ENCODE measurements at places on chromosomes 7 and 10. TPM values are rescaled to one million over a fixed set of nuclear protein-coding genes. Genes with fewer than 3 reads are reported as not detected.

NKX2-3 gene
- total RNA-seq = not detected

PON2 gene
- 46.8 TPM for total RNA-seq

FKBP6 gene
- not detected for total RNA-seq

PFKFB3 gene
- 34.1 TPM for total RNA-seq

FRMD4A gene
- 58.9 TPM for total RNA-seq

RHEB gene
- 62.0 TPM for total RNA-seq

BAIAP2L1 gene
- 0.92 TPM for total RNA-seq

TBRG4 gene
- 39.3 TPM for total RNA-seq

SCD gene
- total RNA-seq = 95.6 TPM

HHEX gene
- 4.6 TPM for total RNA-seq

CH25H gene
- 0.40 TPM for total RNA-seq

BLNK gene
- not detected for total RNA-seq

OR2F1 gene
- not detected for total RNA-seq

All from aortic smooth muscle cell (primary cell).